ENCODE measurements at places on chromosomes 16 and 17.

GRCh38 chr17:55186937-55187770 lies 77.6 kb upstream of the HLF start:
- no peak for DNase-seq

DNA sequence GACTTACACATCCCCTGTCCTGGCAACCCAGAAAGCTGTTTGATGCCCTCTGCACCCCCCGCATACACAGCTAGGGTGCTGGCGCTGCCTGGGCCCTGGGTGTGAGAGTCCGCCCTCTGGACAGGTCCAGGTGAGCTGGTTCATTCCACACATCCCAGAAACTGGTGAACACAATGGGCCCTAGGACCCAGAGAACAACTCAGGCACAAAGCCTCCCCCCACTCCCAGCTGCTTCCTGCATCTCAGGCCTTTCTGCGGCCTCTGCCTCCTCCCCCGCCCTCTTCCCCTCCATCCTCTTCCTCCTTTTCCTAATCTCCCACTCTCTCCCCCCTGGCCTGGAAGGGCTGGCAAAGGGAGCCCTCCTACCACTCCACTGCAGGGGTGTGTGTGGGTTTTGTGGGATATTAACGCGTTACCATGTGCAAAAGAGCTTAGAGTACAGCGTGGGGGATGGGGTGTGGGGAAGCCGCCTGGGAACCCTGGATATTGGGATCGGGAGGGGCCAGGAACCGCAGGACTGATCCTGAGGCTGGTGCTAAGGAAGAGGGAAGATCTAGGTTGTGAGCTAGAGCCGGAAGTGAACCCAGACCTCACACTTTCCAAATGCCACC lies 1.6 kb upstream of the PPP1R9B start:
- DNase-seq: no peak

GRCh38 chr16:15457958-15458357 lies 23.6 kb downstream of the BMERB1 start:
- DNase-seq: no peak

DNA sequence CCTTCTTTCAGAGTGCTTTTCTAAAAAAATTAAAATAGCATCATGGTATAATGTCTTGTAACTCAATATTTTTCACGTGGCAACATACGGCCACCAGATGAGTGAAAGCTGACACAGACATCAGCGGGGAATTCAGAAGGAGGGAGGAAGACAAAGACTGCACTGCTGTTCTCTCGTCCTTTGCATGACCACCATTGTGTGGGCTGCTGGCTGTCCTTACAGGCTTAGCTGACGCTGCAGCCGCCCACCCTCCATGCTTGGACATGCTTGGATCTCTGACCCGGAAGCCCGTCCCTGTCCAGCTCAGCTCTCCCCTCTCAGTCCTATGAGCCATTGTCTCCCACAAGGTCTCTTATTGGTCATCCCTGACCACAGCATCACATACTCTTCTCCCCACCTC lies 11.4 kb upstream of the MLYCD start:
- no peak for DNase-seq

GRCh38 chr17:40062329-40063186 lies at the start of gene THRA:
Gene THRA (plus strand): TSS chr17:40062965. CDS start chr17:40074489, 11,524 bp downstream.
- DNase-seq: peak; percentile 67

DNA sequence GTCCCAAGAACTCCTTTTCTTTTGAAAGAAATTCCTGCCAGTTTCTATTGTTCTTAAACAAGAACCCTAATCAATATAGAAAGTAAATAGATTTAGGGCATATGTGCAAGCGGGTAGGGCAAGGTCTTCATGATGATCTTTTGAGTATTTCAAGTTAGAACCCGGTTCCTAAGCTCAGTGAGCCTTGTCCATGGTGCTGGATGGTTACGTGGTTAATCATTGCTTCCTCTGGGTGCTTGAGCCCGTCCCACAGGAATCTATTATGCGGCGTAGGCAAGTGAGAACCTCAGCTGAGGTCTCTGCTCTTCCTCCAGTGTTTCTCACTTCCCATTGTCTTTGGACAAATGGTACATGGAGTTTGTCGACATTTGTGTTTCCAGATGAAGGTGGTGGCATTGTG lies 580.8 kb upstream of the EEF2KMT start:
- no peak for DNase-seq

DNA sequence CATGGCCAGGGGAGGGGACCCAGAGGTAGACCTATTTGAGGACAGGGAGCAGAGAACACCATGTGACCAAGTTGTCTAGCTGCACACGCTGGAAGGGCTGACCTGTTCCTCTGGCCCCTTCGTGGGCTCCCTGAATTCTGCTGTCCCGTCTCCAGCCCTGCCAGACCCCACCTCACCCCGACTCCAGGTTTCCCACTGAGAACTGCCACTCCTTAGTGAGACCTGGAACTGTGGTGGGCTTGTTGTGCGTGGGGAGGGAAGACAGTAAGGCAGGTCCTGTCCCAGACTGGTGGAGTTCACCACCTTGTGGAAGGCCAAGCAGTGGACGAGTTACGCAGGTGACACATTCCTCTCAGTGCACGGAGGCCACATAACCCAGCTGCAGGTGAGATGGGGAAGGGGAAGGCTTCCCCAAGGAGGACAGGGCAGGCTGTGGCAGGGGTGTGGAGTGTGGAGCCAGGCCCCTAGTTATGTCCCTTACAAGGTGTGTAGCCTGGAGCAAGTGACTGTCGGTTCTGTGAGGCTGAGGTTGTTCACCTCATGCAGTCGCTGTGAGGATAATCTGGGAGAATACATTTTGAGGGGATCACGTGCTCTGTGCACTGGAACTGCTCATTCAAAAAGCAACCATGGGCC lies 54.7 kb downstream of the USP22 start:
- no peak for DNase-seq

DNA sequence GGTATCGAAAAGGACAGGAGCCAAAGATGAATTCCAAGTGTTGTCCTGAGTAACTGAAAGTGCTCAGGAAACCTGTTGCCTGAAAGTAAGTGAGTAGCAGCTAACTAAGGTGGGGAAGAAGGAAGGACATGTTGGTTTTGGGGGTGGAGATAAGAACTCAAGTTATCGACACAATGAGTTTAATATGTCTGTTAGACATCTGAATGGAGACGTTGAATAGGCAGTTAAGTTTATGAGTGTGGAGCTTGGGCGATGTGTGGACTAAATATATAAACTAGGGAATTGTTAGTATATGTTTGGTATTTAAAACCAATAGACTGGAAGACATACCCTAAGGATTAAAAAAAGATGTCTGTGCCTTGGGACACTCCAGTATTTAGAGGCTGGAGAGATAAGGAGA lies 82.7 kb upstream of the ASIC2 start:
- DNase-seq: no peak

DNA sequence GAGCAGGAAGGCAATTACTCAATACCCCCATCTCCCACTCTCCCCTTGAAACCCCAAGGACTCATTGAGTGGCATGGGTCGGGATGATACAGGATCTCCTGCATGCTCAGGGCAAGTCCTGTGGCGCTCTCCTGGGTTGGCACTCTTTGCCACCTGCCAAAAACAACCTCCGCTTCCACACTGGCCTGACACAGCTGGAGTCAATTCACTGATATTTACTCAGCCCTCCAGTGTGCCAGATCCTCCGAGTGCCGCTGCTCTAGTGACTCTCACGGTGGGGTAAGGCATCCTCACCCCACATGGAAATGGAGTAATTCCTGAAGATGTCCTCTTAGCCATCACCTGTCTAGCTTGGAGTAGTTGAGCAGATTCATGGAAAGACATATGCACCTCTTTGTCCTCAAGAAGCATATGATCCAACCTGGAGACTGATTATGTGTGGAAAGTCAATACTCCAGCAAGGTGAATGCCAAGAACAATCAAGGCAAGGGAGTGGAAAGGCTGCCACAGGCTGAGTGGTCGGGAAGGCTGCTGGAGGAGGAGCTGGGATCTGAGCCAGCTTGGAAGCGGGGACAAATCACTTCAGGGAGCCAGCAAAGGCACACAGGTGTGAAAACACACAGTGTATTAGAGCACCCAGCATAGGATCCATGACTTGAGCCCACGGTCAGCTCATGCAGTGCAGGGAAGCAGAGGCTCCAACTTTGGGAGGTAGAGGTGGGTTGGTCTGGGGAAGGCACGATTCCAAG lies 12.6 kb upstream of the GOSR2 start:
- no peak for DNase-seq

DNA sequence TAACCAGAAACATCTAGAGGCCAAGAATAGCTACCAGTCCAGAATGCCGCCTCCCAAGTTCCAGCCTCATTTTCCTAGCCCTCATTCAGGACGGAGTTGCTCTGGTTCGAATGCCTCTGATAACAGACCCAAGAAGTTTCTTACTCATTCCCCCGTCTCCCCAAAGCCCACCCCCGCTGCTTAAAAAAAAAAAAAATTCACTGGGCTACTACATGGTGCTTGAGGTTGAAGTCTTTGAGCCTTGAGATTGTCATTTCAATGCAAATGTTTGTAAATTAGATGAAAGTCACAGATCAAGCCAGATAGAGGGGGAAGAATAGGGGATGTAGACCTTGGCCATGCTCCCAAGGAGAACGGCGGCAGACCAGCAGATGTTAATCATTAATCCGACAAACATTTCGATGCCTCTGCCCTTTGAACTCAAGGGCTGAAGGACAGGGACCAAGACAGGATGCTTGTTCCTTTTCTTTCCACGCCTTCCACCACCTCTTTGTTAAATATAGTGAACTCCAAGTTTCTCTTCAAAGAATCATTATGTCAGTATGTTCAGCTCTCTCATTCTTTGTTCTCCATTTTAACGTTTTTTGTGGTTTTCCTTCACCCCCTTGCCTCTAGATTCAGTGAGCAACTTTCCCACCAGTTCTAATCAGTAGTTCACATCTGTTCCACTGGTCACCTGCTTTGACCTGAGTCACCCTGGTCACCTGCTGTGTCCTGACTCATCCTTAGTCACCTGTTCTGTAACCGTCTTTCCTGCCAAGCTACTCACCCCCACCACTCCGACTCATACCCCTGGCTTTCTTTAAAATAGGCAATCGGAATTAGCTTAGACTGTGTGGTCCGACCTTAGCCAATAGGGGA lies 190.3 kb downstream of the CPPED1 start:
- DNase-seq: no peak

DNA sequence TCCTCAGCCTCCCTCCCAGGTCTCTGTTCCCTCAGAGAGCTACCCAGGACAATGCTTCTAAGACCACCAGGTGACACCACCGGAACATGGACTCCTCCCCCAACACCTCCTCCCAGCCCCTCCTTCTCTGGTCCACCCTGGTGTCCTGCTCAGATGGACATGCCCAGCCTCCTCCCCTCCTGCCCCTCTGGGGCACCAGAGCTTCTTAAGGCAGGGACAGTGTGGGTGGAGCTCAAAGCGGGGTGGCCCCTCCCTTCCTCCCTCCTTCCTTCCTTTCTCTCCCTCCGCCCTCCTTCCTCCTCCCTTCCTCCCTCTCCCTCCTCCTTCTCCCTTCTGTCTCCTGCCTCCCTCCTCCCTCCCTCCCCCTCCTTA lies 22.7 kb downstream of the TRPV3 start:
- no peak for DNase-seq

- no peak for DNase-seq
Observed at GRCh38 chr17:78999947-79000395, 9.6 kb downstream of the CANT1 start.

- no peak for DNase-seq
Observed at GRCh38 chr17:17942846-17943245, 29.4 kb downstream of the TOM1L2 start.

DNA sequence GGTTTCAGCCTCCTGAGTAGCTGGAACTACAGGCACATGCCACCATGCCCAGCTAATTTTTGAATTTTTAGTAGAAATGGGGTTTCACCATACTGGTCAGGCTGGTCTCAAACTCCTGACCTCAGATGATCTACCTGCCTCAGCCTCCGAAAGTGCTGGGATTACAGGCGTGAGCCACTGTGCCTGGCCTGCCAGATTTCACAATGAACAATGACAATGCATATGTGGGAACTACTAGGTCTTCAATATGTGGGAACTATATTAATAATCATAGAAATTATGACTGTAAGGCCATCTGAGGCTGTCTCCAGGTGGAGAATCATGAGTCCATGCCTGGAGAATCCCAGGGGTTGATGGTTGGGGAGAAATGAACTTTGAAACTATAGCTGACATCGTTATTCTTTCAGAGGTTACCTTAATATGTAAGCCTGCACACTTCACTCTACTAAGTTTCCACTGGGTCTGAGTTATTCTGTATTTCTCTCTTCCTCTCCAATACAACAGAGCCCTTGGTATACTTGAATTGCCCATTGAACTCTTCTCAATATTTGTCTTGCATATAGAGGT lies 7.2 kb upstream of the DRC7 start:
- no peak for DNase-seq

GRCh38 chr17:17416007-17416399 lies 60.8 kb upstream of the MED9 start:
- no peak for DNase-seq

DNA sequence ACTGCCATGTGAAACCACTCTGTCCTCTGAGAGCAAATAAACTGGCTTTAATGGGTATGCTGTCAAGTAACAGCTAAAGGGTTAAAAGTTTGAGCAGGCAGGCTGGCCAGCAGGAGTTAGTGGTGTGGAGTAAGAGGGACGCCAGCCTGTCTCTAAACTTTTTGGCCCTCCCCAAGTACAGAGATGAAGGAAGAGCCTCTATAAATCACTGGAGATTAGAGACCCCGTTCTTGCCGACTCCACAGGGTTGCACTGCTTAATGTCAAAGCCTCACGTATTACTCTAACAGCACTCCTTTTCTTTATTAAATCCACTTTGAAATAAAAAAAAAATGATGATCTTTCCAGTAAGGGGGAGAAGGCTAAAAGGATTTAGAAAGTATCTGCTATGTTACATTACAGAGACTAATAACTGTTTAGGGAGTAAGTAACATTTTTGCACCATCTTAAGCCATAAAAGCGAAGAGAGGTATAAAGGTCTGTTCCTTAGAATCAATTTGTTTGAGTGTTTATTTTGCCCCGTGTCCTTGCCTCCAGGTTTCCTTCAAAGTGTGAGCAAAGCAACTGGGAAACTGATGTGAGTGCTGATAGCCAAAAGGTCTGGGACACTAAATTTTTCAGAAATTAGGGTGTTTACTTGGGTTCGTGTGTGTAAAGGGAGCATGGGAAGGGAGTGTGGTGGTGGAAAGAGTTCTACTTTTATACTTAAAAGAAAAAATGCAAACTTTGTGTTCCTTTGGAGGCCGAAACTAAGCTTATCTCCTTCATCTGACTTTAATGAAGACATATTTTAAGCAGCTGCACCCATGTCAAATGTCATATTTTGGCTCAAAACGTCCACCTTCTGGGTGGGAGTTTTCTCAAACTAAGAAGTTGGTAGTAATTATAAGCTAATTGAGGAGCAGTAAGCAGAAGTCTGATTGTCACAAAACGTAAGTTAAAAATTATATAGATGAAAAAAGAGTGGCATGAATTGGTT lies 109.9 kb upstream of the TBX2 start:
- no peak for DNase-seq

DNA sequence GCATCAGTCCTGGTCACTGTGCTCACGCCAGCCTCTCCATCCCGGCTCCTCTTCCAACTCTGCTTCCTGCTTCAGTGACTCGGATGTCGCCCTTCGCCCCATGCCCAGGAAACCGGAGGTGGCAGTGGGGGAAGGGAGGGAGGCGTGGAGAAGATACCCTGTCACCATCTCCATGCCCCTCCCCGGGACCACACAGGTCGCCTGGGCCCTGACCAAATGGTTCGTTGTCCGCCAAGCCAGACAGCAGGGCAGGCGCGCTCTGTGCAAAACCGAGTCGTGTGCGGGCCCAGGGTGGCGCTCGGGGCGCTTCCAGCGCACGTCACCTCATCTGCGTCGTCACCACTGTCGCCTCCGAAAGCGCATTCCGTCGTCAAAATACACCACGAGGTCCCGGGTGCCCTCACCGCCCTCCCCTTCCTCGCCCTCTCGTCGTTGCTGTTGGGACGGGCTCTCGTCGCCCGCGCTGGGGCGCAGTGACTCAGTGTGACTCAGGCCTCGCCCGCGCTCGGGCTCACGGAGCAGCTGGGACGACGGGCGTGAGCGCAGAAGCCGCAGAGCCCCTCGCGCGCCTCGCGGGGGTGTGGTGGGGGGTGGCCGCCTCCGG lies 39.2 kb downstream of the ZNF778 start:
- DNase-seq: peak; percentile 66

Data from CD8-positive, alpha-beta memory T cell (primary cell).